CD4-positive, alpha-beta T cell treated with Interleukin-2 at 100 ng/mL for 4 hours (primary cell): ENCODE measurements at places on chromosomes 5 and 9.

GRCh38 chr9:88161144-88161543 lies 22.9 kb upstream of the SPATA31C2 start:
- no peak for DNase-seq

DNA sequence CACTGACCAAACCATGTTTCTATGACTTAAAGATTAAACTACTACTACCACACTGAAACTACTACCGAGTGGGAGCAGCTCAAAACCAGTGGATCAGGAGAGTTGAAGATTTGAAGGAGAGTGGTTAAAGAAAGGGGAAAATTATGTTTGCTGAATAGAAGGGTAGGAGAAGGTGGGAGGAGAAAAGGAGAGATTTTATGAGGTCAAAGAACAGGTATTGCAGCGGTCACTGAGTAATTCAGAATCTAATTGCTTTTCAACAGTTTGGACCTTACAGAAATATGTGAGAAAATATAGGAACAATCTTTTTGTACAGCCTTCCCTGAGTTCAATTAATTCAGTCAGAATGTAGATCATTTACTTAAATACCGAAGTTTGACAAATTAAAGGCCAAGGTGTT lies 24.6 kb downstream of the EDIL3 start:
- DNase-seq, result no peak

DNA sequence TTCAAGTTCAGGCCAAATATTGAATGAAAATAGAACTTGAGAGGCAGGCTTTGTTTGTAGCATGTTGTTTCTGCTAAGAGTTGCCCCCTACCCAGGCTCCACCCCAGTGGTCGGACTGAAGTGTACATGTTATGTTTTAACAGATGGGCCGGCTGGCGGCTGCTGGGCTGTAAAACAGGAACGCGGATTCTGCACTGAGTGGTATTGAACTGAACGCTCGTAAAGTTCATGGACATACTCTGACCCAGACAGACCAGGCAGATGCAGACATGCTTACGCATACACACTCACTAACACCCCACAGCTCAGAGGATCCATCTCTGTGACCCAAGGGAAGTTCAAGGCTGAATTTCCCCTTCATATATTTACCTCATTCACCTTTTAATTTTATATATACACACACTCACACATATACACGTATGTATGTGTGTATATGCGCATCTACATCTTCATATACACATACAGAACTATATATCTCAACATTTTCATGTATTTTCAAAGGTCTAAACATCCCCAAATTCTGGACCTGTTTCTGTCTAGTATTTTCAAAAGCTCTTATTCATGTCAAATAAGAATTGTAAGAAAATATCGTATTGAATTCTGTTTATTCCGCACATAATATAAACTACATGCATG lies 1.4 kb downstream of the MARCHF3 start:
- DNase-seq, result no peak

DNA sequence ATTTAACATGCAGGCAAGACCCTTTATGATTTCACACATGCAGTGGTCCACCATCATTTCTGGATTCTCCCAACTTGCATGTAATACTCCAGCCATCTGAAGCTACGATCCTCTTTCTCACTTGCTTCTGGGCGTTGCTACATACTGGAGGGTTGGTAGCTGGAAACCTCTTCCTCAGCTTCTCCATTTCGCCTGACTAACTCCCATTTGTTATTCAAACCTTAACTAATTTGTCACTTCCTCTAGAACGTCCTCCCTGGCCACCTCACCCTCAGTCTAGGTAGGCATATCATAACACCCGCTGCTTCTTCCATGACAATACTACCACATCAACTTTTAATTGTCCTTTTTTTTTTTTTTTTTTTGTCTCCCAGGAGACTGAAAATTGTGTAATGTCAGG lies 72.6 kb upstream of the EQTN start:
- DNase-seq, result no peak

DNA sequence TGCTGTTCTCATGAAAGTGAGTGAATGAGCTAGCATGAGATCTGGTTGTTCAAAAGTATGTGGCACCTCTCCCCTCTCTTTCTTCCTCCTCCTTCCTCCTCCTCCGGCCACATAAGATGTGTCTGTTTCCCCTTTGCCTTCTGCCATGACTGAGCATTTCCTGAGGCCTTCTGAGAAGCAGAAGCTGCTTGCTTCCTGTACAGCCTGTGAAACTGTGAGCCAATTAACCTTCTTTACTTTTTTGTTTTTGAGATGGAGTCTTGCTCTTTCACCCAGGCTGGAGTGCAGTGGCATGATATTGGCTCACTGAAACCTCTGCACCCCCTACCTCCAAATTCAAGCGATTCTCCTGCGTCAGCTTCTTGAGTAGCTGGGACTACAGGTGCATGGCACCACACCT lies 6.1 kb downstream of the S100Z start:
- DNase-seq, result peak; percentile 70

DNA sequence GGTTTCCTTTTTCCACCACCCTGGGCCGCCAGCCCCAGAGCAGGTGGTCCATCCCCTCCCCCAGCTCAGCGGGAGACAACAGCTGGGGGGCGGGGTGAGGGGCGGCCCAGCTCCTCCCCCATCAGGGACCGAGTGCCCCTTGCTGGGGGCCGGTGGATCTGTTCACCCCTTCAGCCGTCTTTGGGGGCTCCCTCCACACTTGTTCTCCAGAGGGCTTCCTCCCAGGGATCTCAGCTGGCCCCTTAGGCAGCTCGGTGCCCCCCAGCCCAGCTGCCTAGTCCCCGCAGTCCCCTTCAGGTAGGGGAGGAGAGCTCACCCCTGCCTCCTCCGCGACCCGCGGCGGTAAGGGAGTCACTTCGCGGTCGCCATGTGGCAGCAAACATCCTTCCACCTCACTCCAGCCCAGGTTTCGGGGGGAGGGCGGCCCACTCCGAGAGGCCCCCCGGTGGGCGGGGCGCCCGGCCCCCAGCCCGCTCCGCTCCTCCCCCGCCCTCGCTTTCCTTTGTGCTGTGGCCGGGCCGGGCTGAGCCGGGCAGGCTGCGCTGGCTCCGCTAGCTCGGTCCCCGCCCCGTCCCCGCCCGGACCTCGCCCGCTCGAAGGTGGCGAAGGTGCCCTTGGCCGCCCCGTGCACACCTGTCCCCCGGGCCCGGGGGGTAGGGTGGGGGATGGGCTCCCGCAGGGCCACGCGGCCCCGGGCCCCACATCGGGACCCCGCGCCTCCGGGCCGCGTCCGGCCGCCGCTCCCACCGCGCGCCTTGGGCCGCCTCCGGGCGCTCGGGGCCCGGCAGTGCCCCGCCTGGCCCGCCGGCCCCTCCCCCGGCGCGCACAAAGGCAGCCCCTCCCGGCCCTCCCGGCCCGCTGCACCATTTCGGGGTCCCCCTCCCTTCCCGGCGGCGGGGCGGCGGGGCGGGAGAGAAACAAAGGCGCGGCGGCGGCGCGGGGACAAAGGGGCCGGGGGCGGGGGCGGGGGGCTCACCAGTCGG lies 683 bp downstream of the DBN1 start:
- DNase-seq, result peak; percentile 51

DNA sequence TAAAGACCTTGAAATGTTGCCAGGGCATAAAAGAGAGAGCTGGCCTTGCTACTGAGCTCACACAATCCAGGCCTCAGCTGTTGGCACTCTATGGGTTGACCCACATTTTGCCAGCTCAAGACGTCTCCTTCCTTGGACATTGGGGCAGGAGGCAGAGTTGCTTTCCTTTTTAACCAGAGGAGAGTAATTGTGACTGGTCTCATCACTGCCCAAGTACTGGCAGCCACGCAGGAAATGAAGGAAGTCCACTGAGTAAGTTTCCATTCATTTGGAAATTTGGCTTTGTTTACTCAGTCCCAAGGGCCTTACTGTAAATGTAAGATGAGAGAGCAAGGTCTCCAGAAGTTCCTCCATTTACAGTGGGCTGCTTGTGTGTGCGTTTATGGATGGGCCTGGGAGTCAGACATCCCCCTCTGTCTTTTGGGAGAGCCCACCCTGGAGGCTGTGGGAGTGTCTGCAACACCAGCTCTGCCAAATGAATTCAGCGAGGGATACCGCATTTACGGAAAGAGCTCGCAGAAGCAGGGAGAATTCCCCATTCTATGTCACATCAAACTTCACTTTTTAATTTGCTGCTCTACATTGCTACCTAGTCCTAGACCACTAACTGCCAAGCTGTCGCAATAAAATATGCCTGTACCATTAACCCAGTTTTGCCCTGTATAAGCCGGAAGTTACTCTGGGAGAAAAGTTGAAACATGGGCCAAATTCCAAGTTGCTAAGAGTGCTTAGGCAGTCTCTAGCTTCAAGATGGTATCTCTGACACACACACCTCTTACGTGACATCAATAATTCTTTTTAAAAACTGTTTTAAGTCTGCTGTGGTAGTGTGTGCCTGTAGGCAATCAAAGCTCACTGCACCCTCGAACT lies 24.5 kb upstream of the PDZD2 start:
- DNase-seq, result no peak

GRCh38 chr9:135273008-135273407 lies 185.5 kb downstream of the OLFM1 start:
- no peak for DNase-seq

GRCh38 chr5:2017540-2018389 lies 135.0 kb upstream of the IRX4 start:
- DNase-seq, result peak; percentile 20

DNA sequence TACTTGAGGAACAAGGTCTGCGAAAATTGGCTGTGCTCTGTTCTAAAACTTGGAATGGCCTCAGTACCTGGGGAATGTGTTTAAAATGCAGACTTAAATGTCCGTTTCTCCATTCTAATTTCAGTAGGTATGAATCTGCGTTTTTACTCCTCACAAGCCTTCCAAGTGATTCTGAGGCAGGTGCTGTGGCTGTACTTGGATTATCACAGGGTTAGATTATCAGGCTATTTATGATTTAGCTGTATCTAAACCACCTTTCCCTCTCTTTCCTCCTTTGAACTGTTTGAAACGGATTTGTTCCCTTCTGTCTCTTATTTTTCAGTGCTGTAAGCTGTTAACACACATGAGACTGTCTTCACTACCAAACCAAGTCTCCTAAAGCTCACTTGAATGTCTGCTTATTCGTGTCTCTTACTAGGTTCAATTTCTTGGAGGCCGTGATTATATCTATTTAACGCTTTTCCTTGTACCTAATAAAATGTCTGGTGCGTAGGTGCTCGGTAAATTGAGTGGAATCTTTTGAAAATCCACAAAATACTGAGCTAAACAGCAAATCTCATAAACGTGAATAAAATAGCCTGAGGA lies 714 bp upstream of the CETN3 start:
- no peak for DNase-seq

- DNase-seq, result no peak
These were observed 30.1 kb upstream of the CXCL14 start for GRCh38 chr5:135608761-135609443.

GRCh38 chr9:133905493-133905892 lies 86.6 kb downstream of the VAV2 start:
- DNase-seq, result no peak

DNA sequence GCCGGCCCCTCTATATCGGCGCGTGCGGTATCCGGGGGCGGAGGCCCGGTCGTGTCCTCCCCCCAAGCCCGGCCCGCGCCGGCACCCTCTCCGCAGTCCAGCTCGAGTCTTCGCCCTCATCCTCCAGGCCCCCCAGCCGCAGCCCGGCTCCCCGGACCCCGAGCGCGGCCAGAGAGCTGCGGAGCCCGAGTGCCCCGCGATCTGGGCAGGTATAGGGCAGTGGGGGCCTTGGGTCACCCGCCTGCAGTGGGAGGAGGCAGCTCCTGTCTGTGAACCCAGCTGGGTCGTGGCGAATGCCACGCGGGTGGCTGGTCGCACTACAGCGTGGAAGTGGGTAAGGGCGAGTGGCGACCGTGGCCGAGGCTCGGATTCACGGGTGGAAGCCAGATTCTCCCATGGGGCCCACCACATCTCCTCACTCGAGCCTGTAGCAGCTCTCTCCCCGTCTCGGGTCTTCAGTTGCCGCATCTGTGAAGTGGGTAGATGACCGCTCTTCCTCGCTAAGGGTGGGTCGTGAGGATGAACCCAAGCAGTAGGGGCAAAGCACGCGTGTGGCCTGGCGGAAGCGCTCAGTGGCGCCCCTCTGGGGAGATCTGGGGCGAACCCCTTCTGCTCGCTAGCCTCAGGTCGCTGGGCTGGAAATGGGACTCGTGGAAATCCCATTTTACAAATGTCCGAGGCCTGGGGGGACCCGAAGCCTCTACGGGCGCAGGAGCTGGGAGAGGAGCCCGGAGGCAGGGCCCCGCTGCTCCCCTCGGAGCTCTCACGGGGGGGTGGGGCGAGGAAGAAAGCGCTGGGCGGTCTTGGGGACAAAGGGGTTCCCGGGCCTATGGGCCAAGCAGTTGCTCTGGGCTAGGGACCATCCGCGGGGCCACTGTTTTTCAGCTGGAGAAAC lies 1.9 kb downstream of the NR5A1 start:
- no peak for DNase-seq

- peak; percentile 49 for DNase-seq
These were observed at the start of gene CPLANE1 for GRCh38 chr5:37248970-37249814. CPLANE1 (minus strand) TSS chr5:37249376; CDS start chr5:37247698, 1,678 bp downstream.

DNA sequence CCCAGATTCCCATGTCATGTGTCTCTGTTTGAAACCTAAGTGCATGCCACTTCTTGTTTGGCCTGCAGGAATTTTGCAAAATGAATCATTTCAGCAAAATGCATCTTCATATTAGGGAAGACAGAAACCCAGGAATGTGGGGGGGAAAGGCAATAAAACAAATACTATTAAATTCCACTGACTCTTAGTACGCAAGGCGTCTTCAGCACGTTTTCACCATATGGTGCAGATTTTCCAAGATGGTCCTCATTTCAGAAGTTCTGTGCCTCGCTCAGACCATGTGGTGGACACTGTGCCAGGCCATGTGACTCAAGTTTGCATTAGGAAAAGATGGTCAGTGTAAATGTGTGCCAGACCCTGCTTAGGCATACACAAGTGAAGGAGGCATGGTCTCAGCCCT lies 184.0 kb downstream of the ACTL7B start:
- no peak for DNase-seq

- no peak for DNase-seq
These were observed 204.9 kb downstream of the ELAVL2 start for GRCh38 chr9:23621188-23621587.

- no peak for DNase-seq
These were observed 45.4 kb upstream of the MYOT start for GRCh38 chr5:137822158-137822764.

DNA sequence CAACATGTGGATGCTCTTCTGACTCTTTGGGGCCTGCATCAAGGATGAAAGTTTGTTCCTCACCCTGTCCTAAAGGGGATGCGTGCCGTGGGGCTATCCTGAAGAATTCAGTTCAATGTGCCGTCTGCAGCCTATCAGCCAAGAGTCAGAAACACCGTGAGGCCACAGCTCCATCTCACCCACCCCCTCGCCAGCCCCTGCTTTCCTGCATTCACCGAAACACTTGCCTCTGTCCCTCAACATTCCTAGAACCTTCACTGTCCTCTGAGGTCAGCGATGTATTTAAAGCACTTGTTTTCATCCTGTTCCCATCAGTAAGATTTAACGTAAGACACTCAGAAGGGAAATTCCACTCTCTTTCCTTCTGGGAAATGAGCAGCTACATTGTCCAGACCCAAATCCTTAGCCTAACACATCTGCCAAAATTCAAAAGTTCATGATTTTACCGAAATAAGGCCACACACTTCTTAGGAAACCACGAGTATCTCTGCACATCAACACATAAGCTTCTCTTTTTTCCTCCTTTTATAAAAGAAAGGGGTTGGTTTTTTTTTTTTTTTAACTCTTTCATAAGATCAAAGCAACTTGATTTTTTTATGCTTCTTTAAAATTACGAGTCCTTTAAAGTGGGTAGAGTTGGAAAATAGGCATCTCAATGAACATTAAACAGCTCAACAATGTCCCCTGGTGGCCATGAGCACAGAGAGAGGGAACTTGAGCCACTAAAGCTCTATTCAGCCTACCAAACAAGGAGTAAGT lies 100.7 kb downstream of the SUSD1 start:
- DNase-seq, result peak; percentile 80

- no peak for DNase-seq
These were observed 53.9 kb upstream of the SUSD3 start for GRCh38 chr9:93004561-93004960.
